ENCODE measurements at places on chromosomes 5 and 9. TPM values are rescaled to one million over a fixed set of nuclear protein-coding genes. Genes with fewer than 3 reads are reported as not detected.

DNA sequence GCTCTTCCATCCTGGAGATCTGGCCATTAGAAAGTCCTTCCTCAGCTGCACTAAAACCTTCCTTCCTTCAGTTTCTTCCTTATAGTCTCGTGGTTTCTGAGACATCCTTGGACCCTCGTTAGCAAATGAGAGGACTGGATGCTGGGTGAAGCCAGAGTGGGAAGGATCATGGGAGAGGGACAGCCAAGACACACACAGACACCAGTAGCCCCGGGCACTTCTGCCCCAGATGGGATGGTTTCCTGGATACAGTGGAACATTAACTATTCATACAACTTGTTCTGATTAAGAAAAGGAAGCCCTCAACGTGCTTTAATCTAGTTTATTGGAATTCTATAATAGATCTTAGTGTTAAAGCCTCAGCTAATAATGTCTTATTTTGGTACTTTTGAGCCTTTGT lies 125.5 kb downstream of the SEC61B start:
- no peak for DNase-seq

DNA sequence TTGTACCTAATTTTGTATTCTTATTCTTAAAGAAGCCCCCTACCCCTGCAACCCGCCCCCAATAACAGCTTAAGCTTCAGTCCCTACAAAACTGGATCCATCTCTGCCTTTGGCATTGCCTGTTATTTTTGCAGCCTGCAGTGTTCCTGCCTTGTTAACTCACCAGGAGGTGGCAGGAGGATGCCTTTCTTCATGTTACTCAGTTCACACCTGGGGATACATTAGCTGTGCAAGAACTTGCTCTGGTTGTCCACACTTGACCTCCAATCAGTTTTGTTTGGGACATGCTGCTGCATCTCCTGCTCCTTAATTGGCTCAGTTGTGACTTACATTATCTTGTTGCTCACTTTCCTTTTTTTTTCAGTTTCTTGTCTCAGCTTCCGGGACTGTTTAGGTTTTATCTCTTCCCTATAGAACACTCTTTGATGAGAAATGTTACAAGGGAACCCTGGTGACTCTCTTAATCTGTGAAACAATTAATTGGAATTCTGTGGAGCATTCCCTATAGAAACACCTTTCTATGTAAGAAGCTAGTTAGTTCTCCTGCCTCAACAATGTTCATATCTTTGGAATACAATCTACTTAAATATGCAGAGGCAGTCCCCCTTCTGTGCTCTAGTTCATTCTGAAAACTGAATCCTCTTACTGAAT lies 467.7 kb upstream of the ACO1 start:
- DNase-seq, result no peak

DNA sequence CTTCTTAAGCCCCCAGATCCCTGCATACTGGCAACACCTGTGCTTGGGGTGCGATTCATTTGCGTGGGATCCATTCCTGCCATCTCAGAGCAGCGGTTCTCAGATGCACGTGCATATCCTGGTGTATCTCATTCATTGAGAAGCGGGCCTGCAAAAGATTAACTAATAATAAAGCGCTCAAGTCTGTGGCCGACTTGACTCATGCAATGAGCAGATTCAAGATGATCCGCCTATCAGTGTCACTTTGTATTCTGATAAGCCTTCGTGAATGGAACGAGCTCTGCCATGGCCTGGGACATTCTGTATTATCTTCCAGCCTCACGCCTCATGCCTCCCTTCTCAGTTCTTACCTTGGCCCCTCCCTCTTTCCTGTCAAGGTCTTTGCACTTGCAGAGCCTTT lies 22.3 kb downstream of the C1QTNF2 start:
- no peak for DNase-seq

DNA sequence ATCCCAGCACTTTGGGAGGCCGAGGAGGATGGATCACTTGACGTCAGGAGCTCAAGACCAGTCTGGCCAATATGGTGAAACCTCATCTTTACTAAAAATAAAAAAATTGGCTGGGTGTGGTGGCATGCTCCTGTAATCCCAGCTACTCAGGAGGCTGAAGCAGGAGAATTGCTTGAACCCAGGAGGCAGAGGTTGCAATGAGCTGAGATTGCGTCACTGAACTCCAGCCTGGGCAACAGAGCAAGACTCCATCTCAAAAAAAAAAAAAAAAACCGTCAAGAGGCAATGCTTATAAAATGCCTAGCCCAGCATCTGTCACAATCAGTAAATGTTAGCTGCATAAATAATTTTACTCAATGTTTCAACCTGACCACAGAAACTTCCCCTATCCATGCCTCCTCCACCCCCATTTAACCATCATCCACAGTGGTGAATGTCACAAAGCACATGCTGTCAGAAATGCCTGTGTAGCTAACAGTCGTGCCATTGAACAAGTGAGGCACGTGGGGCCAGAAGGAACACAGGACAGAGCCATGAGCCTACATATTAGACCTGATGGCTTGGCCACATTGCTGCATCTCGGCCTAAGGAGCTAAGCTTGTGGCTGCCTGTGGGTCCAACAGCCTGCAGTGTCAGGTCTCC lies 16.8 kb upstream of the TCOF1 start:
- no peak for DNase-seq

DNA sequence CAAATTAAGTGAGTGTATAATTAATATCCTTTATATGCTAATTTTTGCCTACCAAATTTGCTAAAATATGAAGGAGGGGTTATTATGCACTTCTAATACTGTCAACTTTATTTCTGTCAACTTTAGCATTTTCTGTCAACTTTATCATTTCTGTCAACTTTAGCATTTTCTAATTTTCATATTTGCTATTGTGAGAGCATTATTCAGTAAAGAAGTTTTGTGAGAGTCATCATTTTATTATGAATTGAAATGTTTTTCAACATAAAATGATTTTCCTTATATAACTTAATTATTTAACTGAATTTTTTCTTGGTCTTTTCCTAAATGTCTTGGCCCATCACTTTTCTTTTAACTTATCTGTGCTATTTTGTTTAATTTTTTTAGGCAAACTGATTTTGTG lies 58.2 kb downstream of the FBXO4 start:
- DNase-seq, result no peak

DNA sequence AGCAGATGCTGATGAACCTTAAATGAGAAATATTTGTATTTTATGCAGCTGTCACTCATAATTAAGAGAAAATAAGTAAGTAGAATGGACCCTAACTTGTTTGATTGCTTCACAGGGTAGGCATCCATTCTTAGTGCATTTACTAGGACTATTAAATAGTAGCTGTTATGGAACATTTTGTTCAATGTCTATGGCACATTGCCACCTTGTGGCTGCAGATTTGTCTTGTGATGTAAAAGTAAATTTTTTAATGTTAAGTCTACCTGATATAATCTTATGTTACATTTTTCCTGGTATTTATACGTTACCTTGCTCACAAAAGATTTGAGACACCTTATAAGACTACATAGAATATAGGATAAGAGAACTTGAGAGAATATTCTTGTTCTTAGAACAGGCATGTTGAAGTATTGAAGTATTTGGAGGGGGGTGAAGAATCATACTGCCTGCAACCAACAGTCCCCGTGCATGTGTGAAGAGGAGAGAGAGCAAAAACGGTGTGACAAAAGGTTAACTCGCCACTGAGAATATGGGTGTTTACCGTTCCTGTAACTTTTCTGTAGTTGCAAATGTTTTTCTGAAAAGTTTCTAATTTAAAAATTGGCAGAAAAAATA lies 161.1 kb downstream of the MAST4 start:
- DNase-seq, result no peak

- DNase-seq, result no peak
Measured at GRCh38 chr9:117187498-117187897, 227.4 kb downstream of the ASTN2 start.

ANKRD18B gene
- total RNA-seq, result 3.1 TPM

SLC4A9 gene
- total RNA-seq, result not detected

SYK gene
- 15.7 TPM for total RNA-seq

ELOVL7 gene
- 6.3 TPM for total RNA-seq

CDKN2A gene
- 22.4 TPM for total RNA-seq

TESK1 gene
- 24.0 TPM for total RNA-seq
